Bronchial smooth muscle cell (primary cell): ENCODE measurements at places on chromosomes 11 and 22. TPM values are rescaled to one million over a fixed set of nuclear protein-coding genes. Genes with fewer than 3 reads are reported as not detected.

PIK3IP1 gene
- 37.4 and 54.0 TPM in 2 replicates for total RNA-seq

NFRKB gene
- 10.2 and 16.9 TPM in 2 replicates for total RNA-seq

PLEKHB1 gene
- 1.3 and 1.6 TPM in 2 replicates for total RNA-seq

KDM4E gene
- total RNA-seq: under 0.01 TPM in 1 of 2 replicates, not detected in the other

SLC16A8 gene
- total RNA-seq: 0.32 and 0.60 TPM in 2 replicates

POU2AF2 gene
- not detected in 2 replicates for total RNA-seq

OR5L2 gene
- not detected in 2 replicates for total RNA-seq

VWCE gene
- total RNA-seq: 3.6 and 14.9 TPM in 2 replicates

SERPINH1 gene
- 484 and 891 TPM in 2 replicates for total RNA-seq

SPA17 gene
- 7.3 and 11.7 TPM in 2 replicates for total RNA-seq

RAB1B gene
- total RNA-seq: 49.6 and 64.0 TPM in 2 replicates

MS4A6A gene
- total RNA-seq: not detected in 2 replicates

SLC22A25 gene
- not detected in 2 replicates for total RNA-seq

RNF121 gene
- 33.4 and 44.8 TPM in 2 replicates for total RNA-seq

ALX4 gene
- 0.32 and 2.1 TPM in 2 replicates for total RNA-seq

CELSR1 gene
- total RNA-seq: 0.43 and 1.4 TPM in 2 replicates

ANGPTL5 gene
- 0.34 and 0.63 TPM in 2 replicates for total RNA-seq

CRYBB2 gene
- total RNA-seq: not detected in 2 replicates

MIOX gene
- not detected in 2 replicates for total RNA-seq

FXYD2 gene
- 0.09 and 0.16 TPM in 2 replicates for total RNA-seq

NXPE1 gene
- total RNA-seq: not detected in 2 replicates

XKR3 gene
- not detected in 2 replicates for total RNA-seq

SERPIND1 gene
- total RNA-seq: not detected in 2 replicates

KCNQ1 gene
- not detected in 2 replicates for total RNA-seq

TMPRSS6 gene
- not detected in 2 replicates for total RNA-seq

OR8D4 gene
- not detected in 2 replicates for total RNA-seq

RGL4 gene
- under 0.01 TPM in 1 of 2 replicates, not detected in the other for total RNA-seq

MPEG1 gene
- not detected in 2 replicates for total RNA-seq

APOBEC3H gene
- total RNA-seq: 0.34 and 0.63 TPM in 2 replicates

WNT11 gene
- total RNA-seq: 0.63 TPM in 1 of 2 replicates, not detected in the other

APOL5 gene
- not detected in 2 replicates for total RNA-seq

SAA4 gene
- not detected in 2 replicates for total RNA-seq

BIK gene
- total RNA-seq: not detected in 2 replicates

LDHAL6A gene
- total RNA-seq: not detected in 2 replicates

DEAF1 gene
- total RNA-seq: 28.7 and 43.7 TPM in 2 replicates
